ENCODE measurements at places on chromosomes 5 and 9. TPM values are rescaled to one million over a fixed set of nuclear protein-coding genes. Genes with fewer than 3 reads are reported as not detected.

DNA sequence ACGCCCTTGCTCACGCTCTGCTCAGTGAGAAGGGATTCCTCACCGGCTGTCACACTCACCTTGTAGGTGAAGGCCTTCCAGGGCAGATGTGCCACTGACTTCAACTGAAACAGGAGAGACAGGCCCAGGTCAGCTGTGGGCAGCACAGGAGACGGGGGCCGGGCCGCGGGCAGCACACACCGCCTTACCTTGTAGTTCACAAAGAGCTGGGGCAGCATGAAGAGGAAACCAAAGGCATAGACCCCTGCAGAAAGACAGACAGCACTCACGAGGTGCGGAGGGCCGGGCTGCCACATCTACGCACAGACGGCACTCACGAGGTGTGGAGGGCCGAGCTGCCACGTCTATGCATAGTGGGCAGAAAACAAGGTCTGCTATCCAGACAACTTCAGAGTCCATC lies 23.3 kb downstream of the CLPTM1L start:
- no peak for DNase-seq

DNA sequence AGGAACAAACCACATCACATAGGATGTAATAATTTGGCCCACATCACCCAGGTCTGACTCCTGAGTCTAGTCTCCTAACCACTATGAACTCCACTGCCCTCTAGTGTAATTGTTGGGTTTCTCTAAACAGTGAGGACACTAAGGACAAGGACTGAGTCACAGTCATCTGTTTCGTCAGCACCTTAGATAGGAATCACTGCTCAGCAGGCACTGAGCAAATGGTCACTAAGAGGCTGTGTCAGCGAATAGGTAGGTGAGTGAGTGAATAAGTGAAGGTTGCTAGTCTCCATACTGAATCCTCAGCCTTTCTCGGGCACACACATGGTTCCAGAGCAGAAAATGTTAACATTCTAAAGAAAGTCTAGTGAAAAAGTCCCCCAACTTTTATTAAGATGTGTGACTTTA lies 278.6 kb downstream of the SPOCK1 start:
- no peak for DNase-seq

The ZBED3 gene
- polyA plus RNA-seq: 33.1 TPM

DNA sequence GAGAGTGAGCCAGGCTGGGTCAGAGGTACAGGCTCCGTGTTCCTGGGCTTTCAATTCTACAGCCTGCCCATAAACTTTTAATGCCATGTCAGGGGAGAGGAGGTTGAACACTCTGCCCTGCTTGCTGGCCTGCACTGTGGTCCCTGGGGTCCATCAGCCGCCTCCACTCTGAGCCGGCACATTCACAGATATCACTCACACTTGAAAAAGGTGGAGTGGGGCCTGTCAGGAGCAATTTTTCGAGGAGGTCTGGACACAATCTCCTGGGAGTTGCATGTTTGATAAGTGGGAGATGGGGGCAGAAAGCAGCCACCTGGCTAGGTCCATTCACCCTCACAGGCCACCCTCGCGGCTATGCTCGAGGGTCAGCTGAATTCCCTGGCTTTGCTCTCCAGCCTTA lies 22.9 kb downstream of the S1PR3 start:
- DNase-seq: no peak

DNA sequence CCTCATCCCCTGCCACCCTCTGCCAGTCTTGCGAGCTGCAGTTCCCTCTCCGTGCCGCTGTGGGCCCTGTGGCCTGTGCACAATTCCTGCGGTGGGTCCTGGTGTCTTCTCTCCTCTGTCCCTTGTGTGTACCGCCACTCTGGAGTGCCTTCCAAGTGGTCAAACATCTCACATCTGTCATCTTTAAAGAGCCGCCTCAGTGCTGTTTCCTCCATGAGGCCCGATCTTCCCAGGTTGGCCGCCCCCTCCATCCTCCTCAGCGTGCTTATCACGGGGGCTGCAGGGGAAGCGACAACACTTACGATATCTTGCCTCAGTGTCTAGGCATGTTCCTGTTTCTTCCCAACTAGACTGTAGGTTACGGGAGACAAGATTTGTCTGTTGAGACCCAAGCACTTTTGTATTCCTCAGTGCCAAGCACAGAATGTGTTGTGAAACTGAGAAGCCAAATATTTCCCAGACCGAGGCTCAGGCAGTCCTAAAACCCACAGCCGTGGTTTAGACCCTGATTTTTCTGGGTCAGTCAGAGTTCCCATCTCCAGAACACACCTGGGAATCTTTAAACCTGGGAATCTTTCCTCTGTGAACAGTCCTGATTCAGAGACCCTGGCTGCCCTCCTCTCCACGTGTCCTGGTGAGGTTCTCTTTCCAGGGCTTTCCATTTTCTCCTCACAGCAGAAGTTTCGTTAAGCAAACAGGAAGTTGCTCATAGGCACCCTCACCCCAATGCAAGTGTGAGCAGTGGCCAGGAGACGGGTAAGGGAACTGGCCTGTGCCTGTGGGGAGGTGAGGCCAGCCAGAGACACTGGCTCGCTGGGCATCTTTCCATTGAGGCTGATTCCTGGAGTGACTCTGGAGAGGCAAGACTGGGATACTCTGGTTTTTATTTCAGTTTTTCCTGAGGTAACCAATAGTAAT lies 28.8 kb downstream of the SLC46A2 start:
- DNase-seq: no peak

The AMBP gene
- polyA plus RNA-seq: 1.9 TPM

DNA sequence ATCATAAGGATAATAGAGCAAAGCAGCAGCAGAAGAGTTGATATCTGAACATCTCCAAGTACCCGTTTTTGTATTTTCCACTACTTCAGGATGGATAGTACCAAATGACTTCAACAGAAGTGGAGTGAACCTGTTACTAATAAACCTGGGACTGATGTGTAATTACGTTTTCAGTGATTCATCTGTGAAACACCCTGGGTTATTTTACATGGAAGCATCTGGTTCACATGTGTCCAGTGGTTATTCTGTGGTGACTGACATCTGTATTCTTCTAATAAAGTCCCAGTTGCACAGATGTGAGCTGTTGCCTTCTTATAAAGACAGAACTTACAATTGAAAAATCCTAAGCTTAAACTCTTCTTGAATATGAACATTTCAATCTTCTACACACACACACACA lies 139.7 kb upstream of the VCAN start:
- no peak for DNase-seq

DNA sequence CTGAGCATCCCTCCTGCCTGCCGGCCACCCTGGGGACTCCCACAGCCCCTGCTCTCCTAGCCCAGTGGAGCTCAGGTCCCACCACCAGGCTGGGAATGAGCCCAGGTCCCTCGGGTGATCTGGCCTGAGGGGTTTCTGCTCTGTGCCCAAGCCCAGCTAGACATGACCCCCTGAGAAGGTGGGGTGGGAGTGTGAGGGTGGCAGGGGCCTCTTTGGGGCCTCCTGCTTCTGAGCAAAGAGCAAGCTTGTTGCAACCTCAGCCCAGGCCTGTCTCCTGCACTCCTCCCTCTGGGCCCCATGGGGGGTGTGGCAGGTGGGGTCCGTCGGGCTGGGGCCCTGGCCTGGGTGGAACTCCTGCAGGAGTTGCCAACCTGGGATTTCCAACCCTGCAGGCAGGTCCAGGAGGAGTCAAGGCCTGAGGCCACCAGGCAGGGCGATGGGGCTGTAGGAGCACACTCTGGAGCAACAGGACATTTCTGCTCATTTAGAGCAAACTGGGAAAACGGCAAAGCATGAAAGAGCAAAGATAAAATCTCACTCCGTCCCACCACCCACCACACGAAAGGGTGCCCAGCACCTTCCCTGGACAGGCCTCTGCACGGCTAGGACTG lies 11.4 kb upstream of the NRARP start:
- DNase-seq: no peak

GRCh38 chr9:126536131-126536530 lies 77.6 kb upstream of the LMX1B start:
- DNase-seq: no peak

The UBE2QL1 gene
- polyA plus RNA-seq: 0.95 TPM

The NUDT12 gene
- polyA plus RNA-seq: 23.1 TPM

GRCh38 chr9:89969156-89969675 lies 364.4 kb downstream of the GADD45G start:
- no peak for DNase-seq

The SURF1 gene
- polyA plus RNA-seq: 41.0 TPM

GRCh38 chr5:61964201-61964600 lies 341.8 kb upstream of the KIF2A start:
- no peak for DNase-seq

GRCh38 chr9:105051897-105052296 lies 123.9 kb upstream of the ABCA1 start:
- no peak for DNase-seq

The PCDHGA1 gene
- 1.7 TPM for polyA plus RNA-seq

The TIMD4 gene
- polyA plus RNA-seq: 0.16 TPM

The OR1K1 gene
- polyA plus RNA-seq: not detected

- DNase-seq: no peak
Observed at GRCh38 chr5:139251281-139251687, 42.3 kb upstream of the MATR3 start.

The BTNL8 gene
- polyA plus RNA-seq: 0.34 TPM

- no peak for DNase-seq
Observed at GRCh38 chr5:10528056-10528816, 35.6 kb upstream of the ANKRD33B start.

The PCDHAC2 gene
- polyA plus RNA-seq: 0.29 TPM

The F2RL2 gene
- polyA plus RNA-seq: 0.77 TPM

- no peak for DNase-seq
Observed at GRCh38 chr5:169044962-169045361, 256.0 kb downstream of the SLIT3 start.

DNA sequence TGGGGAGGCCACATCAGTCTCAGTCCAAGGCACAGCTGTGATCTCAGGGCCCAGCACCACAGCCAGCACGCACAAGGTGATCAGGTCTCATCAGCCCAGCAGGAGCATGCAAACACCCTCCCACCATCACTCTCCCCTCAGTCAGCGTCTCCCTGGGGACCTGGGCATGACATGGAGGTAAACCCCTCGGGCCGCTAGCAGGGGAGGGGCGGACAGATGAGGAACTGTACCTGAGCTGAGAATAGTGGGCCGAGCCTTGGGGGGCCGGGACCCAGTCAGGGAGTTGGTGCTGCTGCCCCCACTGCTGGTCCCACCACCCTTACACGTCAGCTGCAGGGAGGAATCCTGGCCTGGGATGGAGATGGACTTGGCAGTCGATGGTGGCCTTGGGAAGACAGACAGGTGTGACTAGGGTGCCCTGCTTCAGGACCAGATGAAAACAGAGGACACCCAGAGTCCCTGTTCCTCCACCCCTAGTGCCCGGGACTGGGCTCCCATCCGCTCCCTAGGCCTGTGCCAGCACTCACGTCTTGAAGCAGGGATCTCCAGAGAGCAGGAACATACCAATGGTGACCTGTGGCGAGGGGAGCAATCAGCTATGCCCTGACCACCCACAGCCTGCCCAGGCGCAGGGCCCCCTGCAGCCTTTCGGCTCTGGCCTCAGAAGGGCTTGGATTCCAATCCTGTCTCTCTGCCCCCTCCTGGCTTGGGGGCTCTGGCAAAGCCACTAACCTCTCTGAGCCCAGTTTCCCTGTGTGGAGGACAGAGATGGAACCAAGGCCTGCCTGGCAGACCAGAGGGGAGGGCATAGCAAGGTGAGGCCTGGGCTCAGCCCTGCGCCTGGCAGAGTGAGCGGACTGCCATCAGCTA lies 10.4 kb upstream of the DPM2 start:
- no peak for DNase-seq

DNA sequence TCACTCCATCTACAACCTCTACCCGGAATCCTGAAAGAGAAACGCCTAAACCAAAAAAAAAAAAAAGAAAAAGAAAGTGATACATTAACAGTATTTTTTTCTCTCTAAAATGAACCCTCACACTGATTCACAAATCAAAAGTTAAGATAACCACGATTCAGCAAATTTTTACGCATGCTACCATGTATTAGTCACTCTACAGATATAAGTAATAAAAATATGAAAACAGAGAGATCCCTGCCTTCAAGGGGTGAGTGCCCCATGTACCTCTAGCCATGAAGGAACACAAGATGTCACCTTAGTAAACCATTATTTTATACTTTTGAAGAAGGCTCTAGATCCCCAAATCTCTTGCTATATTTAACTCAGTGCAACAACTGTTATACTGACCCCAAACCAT lies 33.4 kb downstream of the CEMIP2 start:
- no peak for DNase-seq

DNA sequence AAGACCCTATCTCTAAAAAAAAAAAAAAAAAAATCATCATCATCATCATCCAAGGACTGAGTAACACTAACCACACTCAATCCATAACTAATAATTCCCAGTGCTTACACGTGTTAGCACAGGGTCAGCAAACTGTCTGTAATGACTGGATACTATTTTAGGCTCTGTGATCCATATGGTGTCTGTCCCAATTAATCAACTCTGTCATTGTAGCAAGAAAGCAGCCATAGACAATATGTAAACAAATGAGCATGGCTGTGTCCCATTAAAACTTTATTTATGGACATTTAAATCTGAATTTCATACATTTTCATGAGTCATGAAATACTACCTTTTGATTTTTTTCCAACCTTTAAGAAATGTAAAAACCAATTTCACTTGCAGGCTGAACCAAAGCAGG lies 148.4 kb downstream of the SIL1 start:
- DNase-seq: no peak

DNA sequence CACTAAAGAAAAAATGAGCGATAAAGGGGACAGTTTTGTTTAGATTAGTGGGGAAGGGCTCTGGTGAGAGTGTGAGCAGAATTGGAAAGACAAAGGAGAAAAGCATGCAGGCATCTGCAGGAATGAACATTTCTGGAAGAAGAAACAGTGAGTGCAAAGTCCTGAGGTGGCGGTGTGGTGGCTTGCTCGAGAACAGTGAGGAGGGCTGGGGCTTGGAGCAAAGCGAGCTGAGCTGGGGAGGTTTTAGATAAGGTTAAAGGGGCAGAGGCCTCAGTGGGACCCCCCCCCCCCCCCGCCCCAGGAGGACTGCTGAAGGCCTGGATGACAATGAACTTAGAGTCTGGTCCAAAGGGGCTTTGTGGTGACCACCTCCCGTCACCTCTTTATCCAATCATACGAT lies 202.7 kb upstream of the MVB12B start:
- no peak for DNase-seq

- no peak for DNase-seq
Observed at GRCh38 chr9:123658792-123659191, 271.1 kb downstream of the DENND1A start.

DNA sequence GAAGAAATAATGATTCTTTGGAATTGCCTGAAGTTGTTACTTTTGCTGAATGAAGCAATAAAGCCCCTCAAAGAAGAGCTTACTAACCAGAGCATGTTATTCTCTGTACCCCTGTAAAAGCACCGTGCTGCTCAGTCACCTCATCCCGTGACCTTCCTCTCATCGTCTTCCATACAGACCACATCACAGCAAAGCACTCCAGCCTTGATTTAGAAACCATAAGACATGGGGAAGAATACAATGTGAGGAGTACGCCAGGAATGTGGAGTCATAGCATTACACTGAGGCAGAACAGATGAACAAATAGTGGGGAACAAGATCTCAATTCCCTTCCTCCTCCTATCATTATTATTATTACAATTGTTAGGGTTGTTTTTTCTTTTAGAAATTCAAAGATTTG lies 49.1 kb downstream of the ERAP1 start:
- DNase-seq: no peak

DNA sequence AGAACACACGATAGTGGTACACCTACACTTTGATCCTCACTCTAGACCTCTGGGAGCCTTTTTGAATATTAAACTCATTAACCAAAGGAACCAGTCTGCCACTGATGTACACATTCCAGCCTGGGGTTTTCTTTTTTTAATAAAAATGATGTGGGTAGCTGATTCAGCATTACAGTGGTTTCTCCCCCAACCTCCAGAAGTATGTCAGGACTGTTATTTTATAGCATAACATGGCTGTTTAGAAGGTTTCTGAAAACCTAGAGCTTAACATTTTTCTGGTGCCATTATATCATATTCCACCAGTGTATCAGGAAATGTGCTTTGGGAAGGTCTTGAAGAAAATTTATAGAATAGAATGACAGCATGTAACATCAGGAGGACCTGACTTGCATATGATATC lies 540.9 kb upstream of the WWC1 start:
- DNase-seq: no peak

All from renal pelvis (tissue), 12 donors.